Fibroblast of pulmonary artery (primary cell): ENCODE measurements at places on chromosomes 5 and 9.

GRCh38 chr9:106829666-106830408 lies 33.1 kb upstream of the ZNF462 start:
- no peak for DNase-seq

DNA sequence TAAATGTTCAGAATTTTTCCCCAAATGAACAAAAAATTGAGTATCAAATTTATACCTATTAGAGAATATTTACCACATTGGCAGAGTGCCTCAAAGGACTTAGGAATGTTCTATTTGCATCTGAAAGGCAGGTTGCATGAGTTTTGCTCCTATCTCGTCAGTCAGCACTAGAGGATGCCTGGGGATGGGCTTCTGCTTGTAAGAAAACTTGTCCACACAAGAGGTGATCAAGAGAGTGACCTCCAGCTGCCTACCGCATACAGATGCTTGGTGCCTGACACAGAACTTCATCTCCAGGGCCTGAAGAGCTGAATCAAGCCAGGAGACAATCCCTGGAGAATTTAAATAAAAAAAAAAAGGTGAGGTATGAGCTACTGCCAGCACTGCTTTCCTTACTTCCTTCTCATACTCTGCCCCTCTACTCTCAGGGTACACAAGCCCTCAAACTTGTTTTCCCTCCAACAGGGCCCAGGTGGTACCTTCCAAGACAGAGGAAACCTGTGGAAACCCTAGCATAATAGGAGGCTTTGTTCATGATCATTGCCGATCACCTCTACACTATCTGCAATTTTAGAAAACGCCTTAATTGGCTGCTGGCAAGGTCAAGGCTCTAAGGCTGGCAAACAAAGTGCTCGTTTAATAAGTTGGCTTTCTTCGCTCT lies 166.6 kb downstream of the ELAVL2 start:
- no peak for DNase-seq

GRCh38 chr5:81187885-81188284 lies 45.2 kb upstream of the CKMT2 start:
- no peak for DNase-seq

GRCh38 chr5:54835647-54836046 lies 149.7 kb downstream of the ESM1 start:
- peak; percentile 60 for DNase-seq

DNA sequence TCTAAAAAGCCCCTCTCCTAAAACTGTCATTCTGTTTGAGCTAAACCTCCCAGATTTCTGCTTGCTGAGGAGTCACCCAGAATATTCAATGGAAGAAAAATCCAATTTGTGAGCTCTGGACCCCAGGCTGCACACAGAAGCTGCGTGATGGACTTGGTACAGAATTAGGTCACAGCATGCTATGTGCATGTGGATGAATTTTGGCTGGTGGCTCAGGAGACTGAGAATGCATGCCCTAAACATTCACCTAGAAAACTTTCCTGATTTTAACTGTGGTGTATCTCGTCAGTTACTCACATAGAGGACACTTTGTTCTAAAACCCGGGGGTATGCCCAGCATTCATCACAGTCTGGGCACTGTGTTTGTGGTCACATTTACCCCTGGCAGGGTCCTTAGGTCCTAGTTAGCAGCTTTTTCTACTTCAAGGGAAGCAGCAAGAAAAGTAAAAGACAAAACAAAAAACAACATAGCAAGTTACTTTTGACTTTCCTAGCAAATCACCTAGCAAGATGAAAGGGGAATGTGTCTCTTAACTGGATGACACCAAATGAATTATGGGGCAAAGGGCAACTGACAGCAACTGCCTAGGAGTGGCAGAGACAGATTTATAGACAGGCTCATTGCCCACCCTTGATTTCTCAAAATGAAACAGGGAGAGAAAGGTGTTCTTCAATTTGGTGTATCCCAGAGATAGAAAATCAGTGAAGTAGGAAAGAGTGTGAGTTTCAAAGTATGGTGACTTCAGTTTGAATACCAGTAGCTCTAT lies 8.3 kb upstream of the SHROOM1 start:
- DNase-seq: no peak

DNA sequence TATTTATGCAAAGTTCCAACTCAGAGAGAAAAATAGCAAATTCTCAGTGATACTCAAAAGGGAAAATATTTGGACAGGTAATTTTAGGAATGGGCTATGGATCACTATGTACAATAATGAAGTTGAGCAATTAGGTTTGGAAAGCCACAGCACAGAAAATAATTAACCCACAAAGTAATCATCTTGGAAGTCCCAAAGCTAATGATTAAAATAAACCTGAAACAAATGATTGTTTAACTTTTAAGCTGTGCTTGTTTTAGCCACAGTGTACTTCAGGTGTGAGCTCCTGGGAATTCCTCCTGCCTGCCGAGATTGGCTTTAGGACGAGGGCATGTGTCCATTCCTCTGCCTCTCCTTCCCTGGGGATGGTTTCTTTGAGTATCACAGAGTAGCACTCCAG lies 403.9 kb downstream of the ZSWIM6 start:
- no peak for DNase-seq

- peak; percentile 28 for DNase-seq
These were observed 46.6 kb upstream of the TNC start for GRCh38 chr9:115164511-115164974.

DNA sequence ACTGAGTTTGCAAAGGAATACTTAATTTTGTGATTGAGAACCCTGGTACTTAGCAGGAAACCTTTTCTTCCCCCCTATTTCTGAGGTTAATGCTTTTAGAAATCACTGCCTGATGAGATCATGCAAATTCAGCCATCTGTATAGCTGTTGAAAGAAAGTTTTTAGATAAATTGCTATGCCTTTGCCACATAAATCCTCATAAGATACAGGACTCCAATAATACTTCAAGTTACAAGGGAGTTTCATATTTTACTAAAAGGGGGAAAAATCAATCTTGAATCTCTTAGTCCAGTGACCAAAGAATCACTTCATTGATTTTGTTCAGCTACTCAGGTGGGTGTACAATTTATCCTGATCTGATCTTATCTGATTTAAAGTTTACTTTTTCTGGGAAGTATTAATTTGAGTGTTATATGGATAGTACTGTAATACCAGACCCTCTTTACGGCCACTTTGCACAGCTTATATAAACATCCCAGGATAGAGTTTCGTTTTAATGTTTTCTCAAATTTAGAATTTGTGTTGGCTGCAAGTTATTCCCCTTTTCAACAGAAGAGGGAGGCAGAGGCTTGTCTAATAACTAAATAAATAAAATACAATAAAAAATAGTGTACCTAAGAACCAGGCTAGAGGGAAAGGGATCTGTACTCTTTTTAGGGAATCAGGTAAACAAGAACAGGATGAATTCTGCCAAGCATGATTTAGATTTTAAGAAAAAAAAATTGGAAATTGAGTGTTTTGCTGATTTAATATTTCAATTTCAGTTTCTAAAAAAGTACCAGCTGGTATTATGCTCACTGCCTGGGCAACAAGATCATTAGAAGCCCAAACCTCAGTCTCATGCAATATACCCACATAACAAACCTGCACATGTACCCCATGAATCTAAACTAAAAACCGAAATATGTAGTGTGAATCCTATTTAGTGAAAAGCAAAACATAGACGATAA lies 69.1 kb downstream of the PSAT1 start:
- peak; percentile 40 for DNase-seq

GRCh38 chr5:13746026-13746425 lies 198.5 kb downstream of the DNAH5 start:
- DNase-seq: no peak

- peak; percentile 26 for DNase-seq
These were observed 247.4 kb upstream of the RASA1 start for GRCh38 chr5:87020099-87020934.

DNA sequence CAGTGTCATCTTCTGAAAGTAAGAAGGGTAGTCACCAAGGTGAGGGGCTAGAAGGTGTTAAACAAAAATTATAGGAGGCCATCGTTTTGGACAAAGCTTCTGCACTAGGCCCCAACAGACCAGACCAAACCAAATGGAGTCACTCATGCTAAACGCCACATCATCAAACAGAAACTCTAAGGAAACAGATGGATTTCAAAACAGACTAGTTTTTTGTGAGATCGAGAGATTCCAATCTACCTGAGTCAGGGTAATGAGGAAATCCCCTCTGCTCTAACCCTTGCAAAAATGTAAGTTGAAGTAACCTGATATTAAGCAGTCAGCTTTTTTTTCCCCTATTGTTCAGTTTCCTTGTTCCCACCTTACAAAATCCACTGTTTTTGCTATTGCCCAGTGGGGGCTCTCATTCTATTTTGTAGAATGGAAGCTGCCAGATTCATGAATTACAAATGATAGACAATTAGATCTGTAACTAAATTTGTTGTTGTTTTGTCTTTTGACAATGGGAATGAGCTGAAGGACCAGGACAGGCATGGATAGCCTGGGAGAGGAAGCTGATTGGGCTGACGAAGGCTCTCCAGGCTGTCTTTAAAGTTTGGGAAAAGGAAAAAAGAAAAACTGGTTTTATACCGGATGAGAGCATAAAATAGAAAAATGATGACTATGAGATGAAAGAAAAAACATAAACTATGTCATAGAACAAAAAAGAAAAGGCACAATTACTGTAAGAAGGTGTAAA lies 94.7 kb upstream of the ADAMTSL1 start:
- peak; percentile 53 for DNase-seq

DNA sequence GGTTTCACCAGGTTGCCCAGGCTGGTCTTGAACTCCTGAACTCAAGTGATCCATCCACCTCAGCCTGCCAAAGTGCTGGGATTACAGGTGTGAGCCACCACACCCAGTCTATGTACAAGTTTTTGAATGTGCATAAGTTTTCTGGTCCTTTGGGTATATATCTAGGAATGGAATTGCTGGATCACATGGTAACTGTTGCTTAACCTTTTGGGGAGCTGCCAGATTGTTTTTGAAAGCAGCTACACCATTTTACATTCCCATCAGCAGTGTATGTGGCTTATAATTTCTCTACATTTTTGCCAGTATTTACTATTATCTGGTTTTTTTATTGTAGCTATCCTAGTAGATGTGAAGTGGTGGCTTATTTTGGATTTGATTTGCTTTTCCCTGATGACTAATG lies 8.9 kb upstream of the LNPEP start:
- DNase-seq: peak; percentile 70

DNA sequence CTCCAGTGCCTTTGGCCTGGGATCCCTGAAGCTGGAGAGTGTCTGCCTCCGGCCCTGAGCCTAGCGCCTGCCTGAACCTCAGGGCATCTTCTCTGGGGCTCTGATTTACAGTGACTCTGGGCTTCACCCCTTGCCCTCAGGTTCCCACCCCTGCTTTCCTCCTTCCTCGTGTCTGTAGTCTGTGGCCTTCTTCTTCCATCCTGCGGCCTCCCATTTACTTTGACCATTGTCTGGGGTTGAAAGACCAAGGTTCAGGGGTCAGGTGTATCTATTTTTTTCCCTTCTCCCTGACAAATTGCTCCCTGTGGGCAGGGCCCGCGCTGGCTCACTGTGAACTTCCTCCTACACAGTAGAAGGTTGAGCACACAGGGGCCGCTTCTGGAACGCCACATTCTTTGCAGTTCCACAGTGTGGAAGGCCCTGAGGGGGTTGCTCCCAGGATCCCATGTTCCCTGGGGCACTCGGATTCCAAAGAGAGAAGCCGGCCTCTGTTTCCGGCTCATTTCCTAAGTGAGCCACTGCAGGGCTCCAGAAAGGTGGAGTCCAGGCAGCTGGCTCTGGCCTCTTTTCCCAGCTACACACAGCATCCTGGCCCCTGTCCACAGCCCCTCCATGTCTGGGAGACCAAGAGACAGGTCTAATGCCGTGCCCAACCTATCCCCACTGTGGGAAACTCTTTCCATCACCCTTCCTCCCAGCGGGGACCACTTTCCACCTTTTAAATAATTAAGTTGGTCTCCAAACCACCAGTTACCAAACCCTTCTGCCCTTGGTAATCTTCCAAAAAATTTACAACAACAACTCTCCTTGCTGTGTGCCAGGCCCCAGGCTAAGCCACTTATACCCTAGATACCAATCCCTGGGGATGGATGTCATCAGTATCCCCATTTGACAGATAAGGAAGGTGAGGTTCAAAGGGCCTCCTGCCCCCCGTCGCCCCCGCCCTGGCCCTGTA lies 140.3 kb upstream of the IER5L start:
- DNase-seq: no peak

GRCh38 chr5:1467341-1468246 lies 22.4 kb upstream of the SLC6A3 start:
- DNase-seq: no peak

DNA sequence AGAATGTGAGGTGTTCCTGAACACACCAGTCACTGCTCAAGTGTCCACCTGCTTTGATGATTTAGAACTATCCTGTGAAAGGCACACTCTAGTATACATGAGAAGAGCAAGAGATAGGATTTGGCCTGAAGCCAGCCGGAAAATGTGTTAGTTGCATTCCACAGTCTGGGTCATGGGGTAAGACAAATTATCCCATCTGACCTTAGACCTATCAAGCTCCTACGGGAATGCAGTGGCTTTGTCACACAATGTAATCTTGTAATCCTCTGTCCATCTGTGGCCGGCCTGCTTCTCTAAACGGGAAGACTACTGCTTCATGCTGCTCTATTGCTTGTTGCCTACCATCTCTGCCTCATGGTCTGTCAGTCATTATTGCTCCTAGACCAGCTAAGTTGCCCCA lies 92.4 kb upstream of the PRRC1 start:
- peak; percentile 3 for DNase-seq

- no peak for DNase-seq
These were observed 10.0 kb upstream of the MARCHF6 start for GRCh38 chr5:10343486-10343885.

GRCh38 chr5:150106674-150107426 lies 20.5 kb upstream of the CSF1R start:
- no peak for DNase-seq

DNA sequence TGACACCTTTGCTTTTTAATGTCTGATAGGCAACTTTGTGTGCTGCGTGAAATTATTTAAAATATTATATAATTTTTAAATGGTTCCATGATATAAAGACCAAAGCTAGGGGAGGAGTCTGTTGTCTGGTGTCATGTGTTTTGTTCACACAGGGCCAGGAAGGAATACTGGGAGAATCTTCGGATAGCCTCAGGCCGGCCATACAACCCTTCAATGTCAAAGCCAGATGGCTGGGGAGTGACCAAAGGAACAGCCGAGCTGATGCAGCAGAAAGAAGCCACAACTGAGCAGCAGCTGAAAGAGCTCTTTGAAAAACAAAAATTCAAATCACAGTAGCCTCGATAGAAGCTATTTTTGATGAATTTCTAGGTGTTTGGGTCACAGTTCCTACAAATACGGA lies 19.2 kb downstream of the BHMT start:
- no peak for DNase-seq

DNA sequence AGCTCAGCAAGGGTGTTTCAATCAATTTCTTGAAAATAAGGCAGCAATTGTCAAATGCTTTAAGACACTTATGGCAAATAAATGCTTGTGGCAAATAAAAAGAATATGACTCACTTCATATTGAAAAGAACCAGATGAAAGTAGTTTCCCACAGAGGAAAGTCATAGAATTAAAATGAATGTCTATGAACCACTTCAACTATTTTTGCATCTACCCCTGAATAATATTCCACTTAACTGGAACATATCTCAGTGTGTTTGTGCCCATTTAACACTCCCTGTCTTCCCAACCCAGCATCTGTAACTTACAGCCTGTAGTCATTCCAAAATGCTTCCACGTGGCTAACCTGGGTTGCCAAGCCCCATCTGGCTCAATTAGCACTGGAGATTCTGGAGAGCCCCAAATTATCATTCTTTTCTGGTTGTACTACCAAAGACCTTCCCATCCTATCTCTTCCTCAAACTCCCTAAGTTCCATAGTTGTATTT lies 84.7 kb downstream of the FEM1C start:
- no peak for DNase-seq

GRCh38 chr9:82781921-82782392 lies 281.0 kb downstream of the RASEF start:
- no peak for DNase-seq

GRCh38 chr5:161925960-161926359 lies 78.0 kb downstream of the GABRA1 start:
- no peak for DNase-seq

GRCh38 chr5:178123094-178123965 lies 7.5 kb upstream of the RMND5B start:
- no peak for DNase-seq
